Spinal cord (tissue), 10 donors: ENCODE measurements at places on chromosomes 6 and 20. TPM values are rescaled to one million over a fixed set of nuclear protein-coding genes. Genes with fewer than 3 reads are reported as not detected.

The CHD6 gene
- polyA plus RNA-seq, result 31.5 TPM

The PHF1 gene
- 128 TPM for polyA plus RNA-seq

The HLA-DRB1 gene
- 3.1 TPM for polyA plus RNA-seq

The C20orf96 gene
- polyA plus RNA-seq, result 29.3 TPM

The HLA-DRA gene
- 22.0 TPM for polyA plus RNA-seq

The SLC26A8 gene
- 5.7 TPM for polyA plus RNA-seq

The MAP7 gene
- polyA plus RNA-seq, result 13.4 TPM

The GSTA2 gene
- not detected for polyA plus RNA-seq

The PTK6 gene
- polyA plus RNA-seq, result 2.1 TPM

The TMEM181 gene
- polyA plus RNA-seq, result 43.5 TPM

The GABRR1 gene
- 0.35 TPM for polyA plus RNA-seq

The OR10C1 gene
- not detected for polyA plus RNA-seq

The CYP39A1 gene
- polyA plus RNA-seq, result 2.2 TPM

The PACRG gene
- 20.2 TPM for polyA plus RNA-seq

The B4GALT5 gene
- 67.9 TPM for polyA plus RNA-seq

The FRS3 gene
- polyA plus RNA-seq, result 40.8 TPM

The KCNG1 gene
- 10.2 TPM for polyA plus RNA-seq

The PSMB9 gene
- 9.0 TPM for polyA plus RNA-seq

The OXT gene
- not detected for polyA plus RNA-seq

The FOXS1 gene
- polyA plus RNA-seq, result 5.4 TPM

The RIPOR3 gene
- 9.3 TPM for polyA plus RNA-seq

The SLC16A10 gene
- 3.4 TPM for polyA plus RNA-seq

The SEMG1 gene
- polyA plus RNA-seq, result not detected

The MLIP gene
- 0.92 TPM for polyA plus RNA-seq

The B3GAT2 gene
- 52.8 TPM for polyA plus RNA-seq

The NKAPL gene
- polyA plus RNA-seq, result 3.3 TPM

The TAAR1 gene
- polyA plus RNA-seq, result not detected

The HAO1 gene
- not detected for polyA plus RNA-seq

The FERMT1 gene
- polyA plus RNA-seq, result 6.8 TPM

The TLDC2 gene
- polyA plus RNA-seq, result 0.95 TPM

The SLC17A2 gene
- polyA plus RNA-seq, result not detected

The CRISP2 gene
- polyA plus RNA-seq, result 2.5 TPM

The GHRH gene
- polyA plus RNA-seq, result not detected

The L3MBTL3 gene
- polyA plus RNA-seq, result 13.1 TPM

The OR12D3 gene
- not detected for polyA plus RNA-seq

The FGD2 gene
- 8.4 TPM for polyA plus RNA-seq

The SGK2 gene
- polyA plus RNA-seq, result 14.5 TPM

The FHL5 gene
- 0.83 TPM for polyA plus RNA-seq
